T-cell (primary cell): ENCODE measurements at places on chromosomes 1 and 21.
A peak's percentile ranks its signal among the peaks of the same experiment; 100 is the strongest.

DNA sequence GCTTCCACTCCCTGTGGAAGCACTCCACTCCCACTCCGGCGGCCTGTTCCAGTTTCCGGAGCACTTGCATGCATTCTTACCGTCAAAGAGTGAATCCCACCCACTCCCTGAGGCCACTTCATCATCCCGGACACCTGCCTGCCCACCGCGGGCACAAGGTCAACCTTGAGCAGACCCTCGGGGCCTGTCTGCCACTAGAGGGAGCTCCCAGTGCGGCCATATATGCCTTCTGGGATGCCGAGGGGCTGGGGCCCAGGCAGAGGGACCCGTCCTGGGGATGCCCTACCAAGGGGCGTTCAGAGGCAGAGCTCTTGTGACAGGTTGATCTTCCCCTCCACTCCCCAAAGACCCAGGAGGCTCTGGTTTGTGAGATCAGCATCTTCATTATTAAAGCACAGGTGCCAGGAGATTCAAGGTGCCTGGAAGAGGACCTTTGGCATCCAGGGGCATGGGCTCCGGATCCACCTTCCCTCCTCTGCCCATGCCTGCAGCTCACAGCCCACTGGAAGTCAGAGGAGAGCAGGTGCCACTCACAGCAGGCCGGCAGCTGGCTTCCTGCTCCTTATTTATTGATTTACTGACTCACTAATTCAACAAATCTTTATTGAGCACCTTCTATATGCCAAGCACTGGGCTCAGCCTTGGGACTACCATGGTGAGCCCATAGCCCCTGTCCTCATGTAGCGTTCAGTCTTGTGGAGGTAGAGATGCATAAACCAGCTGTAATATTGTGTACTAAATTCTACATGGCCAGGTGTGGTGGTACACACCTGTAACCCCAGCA is 47.3 kb downstream of the UBIAD1 start:
- DNase-seq = peak; percentile 25

- DNase-seq = no peak
Observed at GRCh38 chr1:234541286-234541975, 62.5 kb upstream of the TARBP1 start.

DNA sequence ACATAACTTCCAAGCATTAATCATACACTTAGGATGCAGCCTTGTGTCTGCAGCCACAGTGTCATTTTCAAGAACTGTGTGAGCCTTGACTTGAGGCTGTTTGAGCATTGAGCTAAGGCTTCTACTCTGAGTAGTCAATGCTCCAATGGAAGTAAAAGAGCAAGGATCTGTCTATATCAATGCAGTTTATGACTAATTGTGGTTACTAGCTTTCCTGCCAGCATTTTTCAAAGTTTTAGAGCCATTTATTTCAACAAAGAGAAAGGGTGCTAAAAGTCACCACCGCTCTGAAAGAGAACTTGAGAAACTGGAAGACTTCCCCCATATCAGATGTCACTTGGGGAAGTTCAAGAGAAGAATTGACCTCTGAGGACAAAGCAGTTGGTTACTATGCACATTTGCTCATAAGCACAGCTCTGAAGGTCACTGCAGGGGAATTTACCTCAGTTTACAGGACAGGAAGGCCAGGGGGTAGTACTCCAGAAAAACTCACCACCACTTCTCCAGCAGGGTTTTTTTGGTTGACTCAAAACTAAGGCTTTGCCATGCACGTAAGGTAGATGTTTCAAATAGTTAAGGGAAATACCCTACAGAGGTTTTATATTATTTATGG is 24.5 kb upstream of the RGS1 start:
- DNase-seq = no peak

GRCh38 chr21:16154951-16155635 is 425.3 kb downstream of the USP25 start:
- DNase-seq = no peak

GRCh38 chr1:4002061-4002521 is 102.0 kb upstream of the C1orf174 start:
- DNase-seq = no peak

DNA sequence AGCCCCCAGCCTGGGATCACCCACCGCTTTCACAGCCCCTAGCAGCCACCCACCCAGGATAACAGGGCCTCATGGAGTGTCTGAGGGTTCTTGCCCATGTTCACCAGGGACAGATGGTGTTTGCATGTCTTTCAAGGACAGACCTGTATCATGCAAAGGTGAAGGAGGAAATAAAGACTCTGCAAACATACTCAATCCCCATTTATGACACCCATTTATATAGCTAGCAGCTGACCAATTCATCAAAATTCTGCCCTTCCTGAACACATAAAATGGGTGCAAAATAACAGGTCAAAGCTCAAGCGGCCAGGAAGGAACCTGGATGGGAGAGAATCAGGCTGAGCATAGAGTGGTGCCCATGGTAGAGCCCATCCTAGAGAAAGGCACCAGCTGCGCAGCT is 32.8 kb upstream of the LYPD8 start:
- DNase-seq = no peak

GRCh38 chr1:28928314-28928941 is 14.1 kb downstream of the EPB41 start:
- no peak for DNase-seq
